ENCODE measurements at places on chromosomes 12 and 14. TPM values are rescaled to one million over a fixed set of nuclear protein-coding genes. Genes with fewer than 3 reads are reported as not detected.

The TNS2 gene
- 47.4 TPM for polyA plus RNA-seq

The KLRC3 gene
- not detected for polyA plus RNA-seq

- H3K4me3 ChIP-seq = no peak overlapping the region
- no peaks in the 10 kb centered on the region for H3K27me3 ChIP-seq
- no peaks in the 10 kb centered on the region for H3K4me1 ChIP-seq
- H3K27ac ChIP-seq = no peak overlapping the region
- no peak for DNase-seq
Measured at GRCh38 chr14:26636561-26636960, 38.7 kb upstream of the NOVA1 start.

- H3K27ac ChIP-seq = peak overlapping the region; percentile 59
- peak; percentile 66 for DNase-seq
- peaks cover 22% of the 10 kb centered on the region for H3K4me1 ChIP-seq
- no peaks in the 10 kb centered on the region for H3K36me3 ChIP-seq
- peak overlapping the region; percentile 73 for H3K4me3 ChIP-seq
- H3K27me3 ChIP-seq = no peaks in the 10 kb centered on the region
Measured at GRCh38 chr12:104457746-104458693, 1.3 kb downstream of the CHST11 start.

- no peak for DNase-seq
- H3K4me3 ChIP-seq = no peak overlapping the region
- H3K36me3 ChIP-seq = no peaks in the 10 kb centered on the region
Measured at GRCh38 chr12:85697003-85697402, 139.2 kb downstream of the RASSF9 start.

DNA sequence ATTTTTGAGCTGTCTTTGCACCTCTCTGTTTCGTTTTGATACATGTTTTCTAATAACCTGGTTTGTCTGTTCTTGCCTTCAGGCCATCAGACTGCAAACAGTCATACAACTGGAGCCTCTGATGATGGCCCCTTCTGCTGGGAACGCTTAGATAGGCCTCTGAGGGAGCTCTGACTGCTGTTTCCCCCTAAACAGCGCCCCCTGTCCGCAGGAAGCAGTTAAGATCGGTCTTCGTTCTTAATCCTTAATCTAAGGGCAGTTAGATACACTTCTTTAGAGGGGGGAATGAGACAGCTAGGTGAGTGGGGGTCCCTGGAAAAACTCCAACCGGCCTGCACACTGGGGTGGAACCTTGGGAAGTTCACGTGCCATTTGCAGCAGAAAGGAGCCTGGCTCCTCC, 1338.8 kb upstream of the SEL1L start:
- no peaks in the 10 kb centered on the region for H3K36me3 ChIP-seq
- DNase-seq = no peak
- no peak overlapping the region for H3K4me3 ChIP-seq
- no peak overlapping the region for H3K27ac ChIP-seq

DNA sequence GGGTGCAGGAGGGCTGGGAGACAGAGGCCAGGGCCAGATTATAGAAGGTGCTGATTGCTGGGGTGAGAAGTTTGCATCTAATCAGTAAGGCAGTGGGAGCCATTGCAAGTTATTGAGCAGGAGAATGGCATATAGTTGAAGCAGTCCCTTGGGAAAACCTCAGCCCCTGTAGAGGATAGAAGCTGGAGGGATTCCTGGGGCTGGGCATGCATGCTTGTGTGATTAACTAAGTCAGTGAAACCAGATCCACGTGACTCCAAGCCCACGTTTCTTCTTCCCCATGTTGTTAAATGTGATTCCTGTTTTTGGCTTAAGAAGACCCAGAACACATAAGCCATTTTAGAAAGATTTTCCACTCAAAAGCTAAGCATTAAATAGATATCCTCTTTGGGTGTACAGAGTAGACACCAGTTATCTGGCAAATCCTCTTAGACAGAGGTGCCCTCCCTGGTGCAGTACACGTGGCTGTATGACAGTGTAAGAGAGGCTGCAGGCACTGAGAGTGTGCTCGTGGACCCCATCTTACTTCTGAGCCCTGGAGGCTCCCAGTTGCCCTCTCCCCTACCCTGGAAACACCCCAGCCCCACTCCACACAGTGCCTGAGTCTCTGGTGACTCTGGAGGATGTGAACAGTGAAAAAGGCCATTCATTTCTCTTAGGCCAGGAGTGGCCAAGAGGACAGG, 3.2 kb downstream of the C14orf132 start:
- H3K4me3 ChIP-seq = no peak overlapping the region
- H3K4me1 ChIP-seq = peaks cover 21% of the 10 kb centered on the region
- H3K36me3 ChIP-seq = no peaks in the 10 kb centered on the region
- peak overlapping the region; percentile 6 for H3K27ac ChIP-seq
- no peaks in the 10 kb centered on the region for H3K27me3 ChIP-seq

- peaks cover 8% of the 10 kb centered on the region for H3K4me1 ChIP-seq
- H3K27ac ChIP-seq = no peak overlapping the region
- DNase-seq = no peak
- H3K4me3 ChIP-seq = no peak overlapping the region
- no peaks in the 10 kb centered on the region for H3K27me3 ChIP-seq
Measured at GRCh38 chr12:64457032-64457431, 5.1 kb downstream of the TBK1 start.

DNA sequence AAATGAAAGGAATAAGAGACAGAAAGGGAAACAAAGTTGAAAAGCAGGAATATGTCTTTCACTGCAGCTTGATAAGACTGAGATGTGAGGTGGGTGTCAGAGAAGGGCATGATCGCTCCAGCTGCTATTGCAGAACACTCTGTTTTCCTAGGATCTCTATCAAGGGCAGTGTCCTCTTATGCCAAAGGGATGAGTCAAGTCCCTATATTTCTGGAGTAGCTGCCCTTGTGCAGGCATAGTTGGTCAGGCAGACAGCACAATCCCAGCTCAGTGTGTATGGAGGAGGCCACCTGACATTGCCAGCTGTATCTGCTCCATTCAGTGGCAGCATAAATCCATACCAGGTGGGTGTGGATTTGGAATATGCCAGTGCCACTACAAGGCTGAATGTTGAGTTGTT, 101.6 kb downstream of the DAD1 start:
- H3K27me3 ChIP-seq = no peaks in the 10 kb centered on the region
- no peak overlapping the region for H3K27ac ChIP-seq

GRCh38 chr12:16482726-16483125, 123.2 kb downstream of the LMO3 start:
- H3K4me1 ChIP-seq = no peaks in the 10 kb centered on the region
- H3K27me3 ChIP-seq = no peaks in the 10 kb centered on the region
- no peak for DNase-seq
- no peak overlapping the region for H3K4me3 ChIP-seq
- H3K27ac ChIP-seq = no peak overlapping the region

DNA sequence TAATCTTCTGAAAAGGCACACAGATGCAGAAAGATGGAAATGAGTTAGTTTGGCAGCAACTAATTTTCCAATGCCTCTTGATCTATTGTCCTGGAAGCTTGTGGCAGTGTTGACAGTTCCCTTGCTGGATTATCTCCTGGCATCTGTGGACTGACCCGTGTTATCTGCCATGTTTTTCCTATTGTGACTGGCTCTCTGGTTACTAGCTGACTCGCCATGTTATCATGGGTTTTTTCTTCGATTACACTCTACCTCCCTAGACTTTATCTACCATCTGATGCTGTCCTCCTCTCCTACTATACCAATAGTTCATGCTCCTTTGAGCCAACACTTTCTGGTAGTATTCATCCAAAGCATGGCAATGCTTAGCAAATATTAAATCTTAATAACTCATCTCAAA, 63.3 kb upstream of the FLRT2 start:
- H3K4me1 ChIP-seq = peaks cover 1% of the 10 kb centered on the region
- no peak overlapping the region for H3K27ac ChIP-seq
- DNase-seq = no peak
